ENCODE measurements at places on chromosomes 2 and 18. TPM values are rescaled to one million over a fixed set of nuclear protein-coding genes. Genes with fewer than 3 reads are reported as not detected.

GRCh38 chr2:136434251-136434715 lies 316.3 kb upstream of the CXCR4 start:
- H3K4me3 ChIP-seq = no peak overlapping the region
- no peaks in the 10 kb centered on the region for H3K36me3 ChIP-seq
- no peak for DNase-seq
- no peak overlapping the region for H3K27ac ChIP-seq

DNA sequence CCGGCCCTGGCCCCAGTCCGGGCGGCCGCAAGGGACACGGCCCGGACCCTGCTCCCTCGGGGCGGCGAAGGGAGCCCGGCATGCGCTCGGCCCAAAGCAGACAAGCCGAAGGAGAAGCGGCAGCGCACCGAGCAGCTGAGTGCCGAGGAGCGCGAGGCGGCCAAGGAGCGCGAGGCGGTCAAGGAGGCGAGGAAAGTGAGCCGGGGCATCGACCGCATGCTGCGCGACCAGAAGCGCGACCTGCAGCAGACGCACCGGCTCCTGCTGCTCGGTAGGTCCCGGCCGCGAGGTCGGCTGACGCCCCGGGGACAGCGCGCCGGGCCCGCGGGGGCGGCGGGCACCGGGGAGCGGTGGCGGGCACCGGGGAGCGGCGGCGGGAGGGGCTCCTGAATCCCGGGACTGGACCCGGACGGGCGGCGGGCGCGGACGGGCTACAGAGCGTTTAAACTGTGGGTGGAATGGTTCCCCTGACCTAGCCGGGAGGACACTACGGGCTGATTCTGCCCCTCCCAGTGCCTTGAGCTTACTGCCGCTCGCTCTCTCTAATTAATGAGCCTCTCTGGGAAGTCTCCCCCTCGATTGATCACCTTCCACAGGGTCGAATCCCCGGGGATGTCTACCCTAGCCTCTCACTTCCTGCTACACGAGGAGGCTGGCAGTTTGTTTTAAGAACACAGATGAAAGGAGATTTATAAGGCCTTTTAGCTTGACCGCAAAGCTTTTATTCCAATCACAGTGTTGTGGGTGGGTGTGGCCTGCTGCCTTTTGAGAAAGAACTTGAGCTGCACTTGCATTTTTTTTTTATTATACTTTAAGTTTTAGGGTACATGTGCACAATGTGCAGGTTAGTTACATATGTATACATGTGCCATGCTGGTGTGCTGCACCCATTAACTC lies 853 bp downstream of the GNAL start:
- H3K27me3 ChIP-seq = peaks cover 15% of the 10 kb centered on the region
- DNase-seq = no peak
- H3K27ac ChIP-seq = no peak overlapping the region
- H3K4me3 ChIP-seq = no peak overlapping the region
- no peaks in the 10 kb centered on the region for H3K36me3 ChIP-seq

Gene PRSS56
- total RNA-seq = not detected

GRCh38 chr2:86498468-86499260 lies 57.5 kb downstream of the KDM3A start:
- no peaks in the 10 kb centered on the region for H3K27me3 ChIP-seq
- no peak for DNase-seq
- peaks cover 24% of the 10 kb centered on the region for H3K36me3 ChIP-seq
- no peaks in the 10 kb centered on the region for H3K4me1 ChIP-seq
- no peak overlapping the region for H3K4me3 ChIP-seq

Gene REG3G
- total RNA-seq = not detected

DNA sequence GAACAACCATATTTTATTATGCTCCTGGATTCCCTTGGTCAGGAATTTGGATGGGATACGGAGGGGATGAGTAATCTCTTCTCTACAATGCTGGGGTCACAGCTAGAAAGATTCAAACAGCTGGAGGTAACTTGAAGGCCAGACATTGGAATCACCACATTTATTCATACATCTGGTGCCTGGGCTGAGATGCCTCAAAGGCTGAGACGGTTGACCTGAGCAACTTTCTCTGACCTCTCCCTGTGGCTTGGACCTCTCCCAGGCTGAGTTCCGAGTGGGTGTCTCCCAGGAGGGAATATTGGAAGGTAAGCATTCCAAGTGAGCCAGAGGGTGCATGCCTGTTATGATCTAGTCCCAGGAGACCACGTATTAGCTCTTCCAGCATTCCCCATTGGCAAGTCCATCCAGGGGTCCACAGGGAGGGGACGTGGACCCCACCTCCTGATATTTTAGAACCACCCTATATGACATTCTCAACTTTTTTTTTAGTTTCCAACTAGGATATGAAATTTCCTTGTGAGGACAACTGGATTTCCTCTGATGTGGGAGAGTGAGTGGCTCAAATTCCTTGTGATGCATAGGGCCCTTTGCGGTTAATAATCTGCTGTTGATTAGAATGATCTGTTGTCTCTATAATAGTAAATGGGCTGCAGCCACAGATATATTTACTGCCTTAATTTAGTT lies 101.8 kb downstream of the MRPS9 start:
- no peak overlapping the region for H3K27ac ChIP-seq
- H3K4me1 ChIP-seq = no peaks in the 10 kb centered on the region

DNA sequence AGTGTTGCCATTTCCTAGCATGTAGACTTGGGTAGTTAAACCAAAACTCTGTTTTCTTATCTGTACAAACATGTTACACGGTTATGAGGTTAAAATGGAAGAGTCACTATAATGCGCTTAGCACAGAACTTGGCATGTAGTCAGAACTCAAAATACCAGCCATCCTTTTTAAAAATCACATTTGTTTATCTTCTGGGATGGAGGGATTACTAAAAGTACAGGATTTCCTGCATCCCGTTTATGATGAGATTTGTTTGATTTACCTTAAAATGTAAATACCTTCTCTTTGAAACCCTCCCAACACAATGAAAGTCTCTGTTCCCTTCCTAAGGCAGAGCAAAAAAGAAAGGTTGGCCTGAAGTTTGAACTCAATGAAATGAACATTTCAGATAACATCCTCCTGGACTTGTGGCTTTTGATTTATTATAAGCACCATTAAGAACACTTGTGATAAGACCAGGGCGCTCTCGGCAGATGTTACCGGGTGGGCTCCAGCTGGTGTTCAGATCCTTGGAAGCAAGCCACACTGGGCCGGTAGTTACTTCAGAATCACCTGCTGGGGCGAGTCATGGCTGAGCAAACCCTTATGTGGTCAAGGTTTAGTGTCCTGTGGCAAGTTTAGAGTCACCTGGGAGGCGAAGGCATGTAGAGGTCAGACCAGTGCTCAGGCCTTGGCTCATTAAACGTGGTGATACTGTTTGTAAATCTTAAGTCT lies 105.7 kb downstream of the MGAT5 start:
- no peak overlapping the region for H3K27ac ChIP-seq
- H3K4me3 ChIP-seq = no peak overlapping the region
- H3K27me3 ChIP-seq = no peaks in the 10 kb centered on the region
- peaks cover 7% of the 10 kb centered on the region for H3K36me3 ChIP-seq

Gene CPSF3
- 79.0 TPM for total RNA-seq
